Urothelium cell line (cell line): ENCODE measurements at places on chromosomes 3 and 15.
A peak's percentile ranks its signal among the peaks of the same experiment; 100 is the strongest.

DNA sequence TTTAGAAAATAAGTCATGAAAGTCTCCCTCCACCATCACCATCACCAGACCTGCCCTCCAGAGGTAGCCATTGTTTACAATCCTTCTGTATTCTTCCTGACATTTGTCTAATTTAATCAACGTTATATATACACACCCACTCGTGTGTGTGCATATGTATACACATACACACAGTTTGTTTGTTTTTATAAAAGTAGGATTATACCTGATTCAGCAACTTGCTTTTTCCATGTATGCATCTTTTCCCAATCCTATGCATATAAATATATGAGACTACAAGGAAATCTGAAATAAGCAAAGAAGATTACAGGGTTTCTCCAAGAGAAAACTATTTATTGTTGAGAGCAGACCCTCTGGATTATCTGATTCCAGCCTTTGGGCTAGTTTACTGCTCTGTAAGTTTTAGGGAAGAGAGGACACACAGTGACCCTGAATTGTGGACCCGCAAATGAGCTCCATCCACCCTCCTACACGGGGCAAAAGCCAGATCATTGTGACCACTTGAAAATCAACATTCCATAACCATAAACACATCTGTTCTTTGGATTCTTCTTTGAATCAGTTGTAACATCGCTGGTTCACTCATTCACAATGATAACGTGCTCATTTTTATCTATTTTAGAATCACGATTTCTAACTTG is 104.3 kb downstream of the CPN2 start:
- DNase-seq: no peak

DNA sequence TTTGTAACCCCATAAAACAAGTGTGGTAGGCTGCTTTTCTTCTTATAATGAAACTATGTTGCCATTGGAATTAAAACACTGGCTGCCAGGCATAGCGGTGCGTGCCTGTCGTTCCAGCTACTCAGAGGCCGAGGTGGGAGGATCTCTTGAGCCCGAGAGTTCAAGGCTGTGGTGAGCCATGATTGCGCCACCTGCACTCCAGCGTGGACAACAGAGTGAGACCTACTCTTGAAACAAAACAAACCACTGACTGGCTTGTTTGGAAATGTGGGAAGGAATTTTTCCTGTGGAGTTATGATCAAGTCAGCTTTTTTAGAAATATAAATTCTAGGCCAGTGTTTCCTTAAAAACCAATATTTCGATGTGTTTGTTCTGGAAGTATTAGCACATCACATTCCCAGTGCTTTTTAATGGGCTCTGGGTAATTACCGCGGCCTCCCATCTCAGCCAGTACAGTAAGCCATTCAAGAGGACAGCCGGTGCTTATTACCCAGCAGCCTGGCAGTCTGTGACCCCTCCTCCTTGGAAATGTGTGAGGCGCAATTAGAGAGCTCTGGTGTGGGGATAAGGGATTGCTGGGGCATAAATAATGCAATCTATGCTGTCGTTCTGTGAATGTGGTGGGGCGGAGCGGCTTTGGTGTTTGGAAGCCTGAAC is 58.3 kb upstream of the TRAK1 start:
- no peak for DNase-seq

DNA sequence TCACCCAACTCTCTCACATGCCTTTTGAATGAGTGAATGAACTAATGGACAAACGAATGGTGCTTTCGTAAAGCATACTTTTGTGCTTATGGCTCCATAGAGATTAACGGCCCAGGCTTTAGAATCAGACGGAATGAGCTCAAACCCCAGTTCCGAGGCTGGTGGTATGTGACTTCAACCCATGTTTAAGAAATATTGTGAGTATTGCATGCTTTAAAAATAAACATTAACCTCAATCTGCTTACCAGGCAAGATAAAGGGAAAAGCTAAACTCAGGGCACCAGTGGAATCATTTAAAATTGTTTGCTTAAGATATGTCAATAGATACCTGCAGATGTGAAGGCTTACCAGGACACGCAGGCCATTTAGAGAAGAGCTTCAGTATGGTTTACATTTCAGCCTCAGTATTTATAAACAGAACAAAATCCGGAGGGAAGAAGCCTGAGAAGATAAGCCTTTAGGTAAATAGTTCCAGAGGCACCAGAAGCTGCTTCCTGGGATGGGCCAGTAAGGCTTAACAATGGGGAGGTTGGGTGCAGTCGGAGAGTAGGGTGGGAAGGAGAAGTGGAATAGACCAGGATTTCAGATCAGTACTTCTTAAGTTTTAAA is 186.4 kb downstream of the ADAMTS9 start:
- no peak for DNase-seq

- DNase-seq: no peak
Measured at GRCh38 chr3:62433396-62433795, 60.0 kb upstream of the FEZF2 start.

DNA sequence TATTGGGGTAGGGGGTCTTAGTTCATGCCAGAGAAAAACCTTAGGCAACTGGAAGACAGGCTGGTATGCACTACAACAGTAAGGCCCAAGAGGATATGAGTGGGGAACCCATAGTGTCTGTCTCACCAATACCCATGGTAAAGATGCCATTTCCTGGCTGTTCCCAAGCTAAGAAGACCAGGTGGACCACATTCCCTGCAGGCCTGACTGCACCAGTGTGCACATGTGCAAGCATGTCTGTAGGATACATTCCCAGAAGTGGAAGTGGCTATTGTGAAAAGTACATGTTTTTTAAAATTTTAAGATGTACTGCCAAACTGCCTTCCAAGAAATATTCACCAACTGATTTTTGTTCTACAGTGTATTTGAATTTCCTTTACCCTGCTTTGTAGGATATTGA is 207.3 kb upstream of the CTNNB1 start:
- DNase-seq: no peak

DNA sequence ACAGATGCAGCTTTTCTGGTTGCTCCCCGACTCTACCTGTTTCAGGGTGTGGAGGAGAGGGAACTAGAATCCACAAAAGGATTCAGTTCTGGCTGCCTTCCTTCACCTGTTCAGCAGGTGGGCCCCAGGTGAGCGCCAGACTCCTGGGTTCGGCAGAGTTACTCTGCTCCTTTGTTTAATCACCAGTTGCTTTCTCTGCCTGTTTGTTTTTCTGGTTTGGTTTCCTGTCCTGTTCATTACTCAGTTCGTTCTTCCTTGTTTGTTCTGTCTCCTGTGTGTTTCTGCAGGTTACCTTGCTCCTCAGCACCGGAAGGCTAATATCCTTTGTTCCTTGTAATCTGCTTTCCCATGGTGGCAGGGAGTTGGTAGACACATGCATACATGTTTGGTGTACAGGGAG is 508.5 kb upstream of the ATP11B start:
- DNase-seq: no peak

- peak; percentile 44 for DNase-seq
Measured at GRCh38 chr3:140898340-140899180, 43.1 kb upstream of the SLC25A36 start.

DNA sequence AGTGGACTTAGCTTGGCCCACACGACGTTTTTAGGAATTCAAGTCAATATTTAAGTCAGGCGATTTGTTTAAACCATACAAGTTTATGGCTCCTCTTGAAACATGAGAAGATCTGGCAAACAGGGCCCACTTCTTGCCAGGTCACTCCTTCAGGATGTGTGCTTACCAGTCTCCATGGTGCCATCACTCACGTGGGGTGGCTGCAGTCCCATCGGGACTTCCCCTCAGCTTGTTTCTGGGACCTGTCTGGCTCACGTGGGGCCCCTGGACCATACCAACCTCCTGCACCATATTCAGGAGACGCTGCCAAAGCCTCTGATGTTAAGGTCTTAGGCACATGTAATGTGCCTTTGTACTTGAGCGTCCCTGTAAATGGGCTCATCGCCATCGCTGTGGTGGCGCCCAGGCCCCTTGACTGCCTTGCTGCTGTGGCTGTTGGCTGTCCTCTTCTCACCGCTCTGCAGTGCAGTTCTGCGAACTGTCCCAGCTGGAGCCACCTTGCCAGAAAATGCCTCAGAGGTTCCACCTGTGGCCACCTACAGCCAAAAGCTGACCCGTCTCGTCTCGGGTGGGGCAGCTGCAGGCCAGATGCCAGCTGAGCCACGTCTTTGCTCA is 8.9 kb downstream of the MCM2 start:
- DNase-seq: no peak

DNA sequence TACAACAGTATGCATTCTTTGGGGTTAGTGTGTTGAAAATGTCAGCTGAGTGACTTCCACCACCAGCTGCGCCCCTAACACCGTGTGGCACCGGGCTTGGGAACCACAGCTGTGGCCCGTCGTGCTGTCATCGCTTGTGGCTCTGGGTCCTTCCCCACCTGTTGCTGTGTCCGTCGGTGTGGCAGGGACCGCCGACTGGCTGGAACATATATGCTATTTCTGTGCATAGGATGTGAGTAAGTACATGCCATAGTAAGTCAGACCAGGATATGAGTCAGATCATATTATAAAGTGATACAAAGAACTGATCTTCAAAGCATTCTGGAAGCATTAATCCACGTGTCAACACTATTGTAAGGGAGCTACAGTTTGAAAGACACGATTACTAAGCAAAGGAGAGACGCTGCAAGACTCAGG is 31.9 kb downstream of the EHD4 start:
- DNase-seq: peak; percentile 68

DNA sequence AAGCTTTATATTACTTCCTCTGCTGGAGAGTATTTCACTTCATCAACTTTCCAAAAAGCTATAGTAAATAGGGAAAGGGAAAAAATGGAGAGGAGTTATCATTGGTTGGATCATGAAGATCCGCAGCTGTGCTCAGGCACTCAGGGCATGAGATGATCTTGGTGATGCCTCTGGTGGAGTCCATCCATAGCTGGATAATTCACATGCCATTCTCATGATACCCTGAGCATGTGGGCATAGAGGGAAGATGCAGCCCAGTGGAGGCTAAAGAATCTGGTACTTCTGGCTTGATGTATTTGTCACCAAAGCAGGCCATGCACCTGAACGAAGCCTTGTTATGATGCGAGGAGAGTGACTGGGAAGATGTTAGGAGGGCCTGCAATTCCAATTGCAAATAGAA is 150.2 kb downstream of the CHST2 start:
- DNase-seq: no peak

GRCh38 chr3:13411186-13411860 is 8.8 kb downstream of the NUP210 start:
- no peak for DNase-seq

- DNase-seq: no peak
Measured at GRCh38 chr15:78048628-78048920, 28.9 kb downstream of the TBC1D2B start.

DNA sequence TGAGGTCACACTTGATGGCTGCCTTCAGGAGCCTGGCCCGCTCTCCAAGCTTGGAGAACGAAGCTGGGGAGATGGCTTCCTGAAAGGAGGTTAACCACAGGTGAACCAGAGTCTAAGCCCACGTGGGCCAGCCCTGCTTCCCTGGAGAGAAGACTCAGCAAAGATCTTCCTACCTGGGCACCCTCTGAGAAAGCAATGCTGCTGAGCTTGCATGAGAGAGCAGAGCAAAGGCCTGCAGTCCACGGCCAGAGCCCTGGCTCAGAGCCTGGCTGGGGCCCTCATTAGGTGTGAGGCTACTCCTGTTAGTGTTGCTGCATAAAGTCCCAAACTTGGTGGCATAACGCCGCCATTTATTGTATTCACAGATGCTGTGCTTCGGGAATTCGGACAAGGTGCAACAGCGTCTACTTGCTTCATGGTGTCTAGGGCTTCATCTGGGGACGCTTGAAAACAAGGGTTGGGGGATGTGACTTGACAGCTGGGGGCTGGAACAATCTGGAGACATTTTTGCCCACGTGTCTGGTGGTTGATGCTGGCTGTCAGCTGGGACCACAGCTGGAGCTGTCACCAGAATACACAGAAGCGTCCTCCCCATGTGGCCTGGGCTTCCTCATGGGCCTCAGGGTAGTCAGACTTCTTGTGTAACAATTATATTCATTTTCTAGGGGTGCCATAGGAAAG is 87.9 kb upstream of the MEF2A start:
- no peak for DNase-seq

DNA sequence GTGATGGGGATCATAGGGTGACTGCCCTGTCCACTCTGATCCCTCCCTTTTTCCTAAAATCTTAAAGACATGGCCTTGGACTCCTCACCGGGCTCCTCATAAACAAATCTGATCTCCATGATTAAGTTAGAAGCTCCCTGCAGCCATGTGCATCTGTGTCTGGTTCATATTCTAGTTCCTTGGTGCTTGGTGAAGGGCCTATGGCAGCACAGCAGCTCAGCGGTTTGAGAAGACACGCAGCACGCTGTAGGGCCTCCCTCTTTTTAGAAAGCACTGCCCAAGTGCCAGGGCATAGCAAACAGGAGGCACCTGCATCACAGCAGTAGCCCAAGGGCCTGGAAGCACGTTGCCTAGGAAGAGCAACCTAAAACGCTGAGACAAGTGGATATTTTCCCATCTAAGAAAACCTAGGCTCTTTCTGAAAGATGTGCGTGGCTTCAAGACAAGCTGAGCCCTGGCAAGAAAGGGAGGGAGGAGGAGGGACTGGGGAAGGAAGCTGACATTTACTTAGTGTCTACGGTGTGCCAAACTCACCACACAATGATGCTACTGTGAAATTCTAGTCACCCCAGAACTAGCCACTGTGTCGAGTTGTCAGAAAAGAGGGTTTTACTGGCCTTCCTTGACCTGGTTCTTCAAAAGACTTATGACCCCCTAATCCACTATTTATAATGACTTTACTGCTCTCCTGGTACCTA is 14.9 kb upstream of the ULK3 start:
- DNase-seq: no peak

DNA sequence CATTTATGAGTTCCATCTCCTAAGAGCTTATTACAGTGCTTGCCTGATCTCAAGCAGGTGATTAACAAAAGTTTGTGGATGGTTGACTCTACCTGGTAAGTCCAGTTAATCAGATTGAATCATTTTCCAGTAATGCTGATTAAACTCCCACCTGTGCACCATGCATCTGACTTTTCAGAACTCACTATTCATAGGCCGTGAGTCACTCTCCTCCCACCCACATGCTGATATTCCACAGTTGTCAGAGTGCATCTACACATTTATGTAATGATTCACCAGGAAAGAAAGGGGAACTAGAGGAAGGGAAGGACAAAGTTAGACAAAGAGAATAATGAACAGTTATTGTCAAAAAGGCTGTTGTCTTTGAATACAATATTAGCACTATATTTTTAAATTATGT is 106.2 kb upstream of the UBE3A start:
- peak; percentile 72 for DNase-seq

- DNase-seq: no peak
Measured at GRCh38 chr3:133928136-133928893, 32.6 kb upstream of the RAB6B start.

DNA sequence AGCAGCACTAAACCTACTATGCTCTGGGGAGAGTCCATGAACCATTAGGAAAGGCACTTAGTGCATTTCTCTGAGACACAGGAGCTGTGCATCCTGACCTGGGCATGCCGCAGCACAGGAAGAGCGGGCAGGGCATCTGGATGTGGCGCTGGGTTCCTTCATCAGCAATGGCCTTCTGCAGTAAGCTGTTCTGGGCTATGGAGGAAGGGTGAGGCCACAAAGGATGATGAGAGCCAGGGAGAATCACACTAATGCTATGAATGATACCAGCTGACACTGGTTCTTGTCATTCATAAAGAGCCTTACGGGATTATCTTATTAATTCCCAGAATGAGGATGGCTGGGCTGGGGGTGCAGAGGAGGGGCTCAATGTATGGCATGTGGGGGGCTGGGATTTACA is 12.7 kb upstream of the SCN10A start:
- DNase-seq: no peak

- no peak for DNase-seq
Measured at GRCh38 chr3:56904552-56905215, 102.9 kb upstream of the ARHGEF3 start.
